ENCODE measurements at places on chromosomes 1 and 21. TPM values are rescaled to one million over a fixed set of nuclear protein-coding genes. Genes with fewer than 3 reads are reported as not detected.

Gene FAAH
- total RNA-seq: 2.7 TPM

Gene S100A7A
- not detected for total RNA-seq

Gene OVAAL
- not detected for total RNA-seq

Gene QSOX1
- 199 TPM for total RNA-seq

Gene TCHH
- 0.38 TPM for total RNA-seq

Gene ACTL8
- total RNA-seq: 0.26 TPM

Gene TEX35
- not detected for total RNA-seq

Gene FCMR
- total RNA-seq: 8.4 TPM

Gene SYCP1
- total RNA-seq: not detected

Gene MCOLN3
- 0.90 TPM for total RNA-seq

Gene HAPLN2
- 1.3 TPM for total RNA-seq

Gene BRINP3
- 2.2 TPM for total RNA-seq

Gene KIFAP3
- total RNA-seq: 49.7 TPM

Gene AADACL3
- total RNA-seq: not detected

Gene HSD3B1
- not detected for total RNA-seq

Data from endothelial cell (in vitro differentiated cells).